ENCODE measurements at places on chromosomes 16 and 17.

DNA sequence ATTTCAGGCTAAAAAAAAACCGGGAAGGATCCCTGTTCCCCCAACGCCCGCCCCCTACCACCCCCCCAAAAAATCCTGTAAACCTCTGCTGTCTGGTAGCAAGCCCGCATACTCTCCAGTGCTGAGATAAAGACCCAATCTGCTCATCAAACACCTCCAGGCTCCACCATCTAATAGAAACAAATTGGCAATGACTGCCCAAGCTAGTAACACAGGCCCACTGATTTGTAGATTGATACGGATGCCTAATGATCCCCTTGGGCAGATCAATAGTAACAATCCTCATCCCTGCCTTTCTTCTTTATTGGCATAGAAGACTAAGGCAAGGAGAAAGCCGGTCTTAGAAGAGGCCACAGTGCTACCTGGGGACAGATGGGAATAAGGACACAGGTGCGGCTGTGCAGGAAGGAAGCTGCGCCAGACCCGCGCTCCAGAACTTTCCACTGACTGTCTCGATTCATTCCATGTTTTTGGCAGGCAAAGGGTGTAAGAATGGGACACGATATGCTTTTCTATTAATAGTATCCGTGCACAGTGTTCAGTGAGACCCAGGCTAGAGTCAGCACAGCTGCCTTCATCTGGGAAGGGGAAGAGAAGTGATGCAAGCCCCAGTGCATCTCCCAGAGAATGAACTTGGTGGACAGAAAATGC lies 407.6 kb upstream of the PSMD7 start:
- DNase-seq, result no peak

GRCh38 chr16:78871241-78871640 lies 729.3 kb downstream of the MAF start:
- DNase-seq, result no peak

GRCh38 chr16:28001184-28001583 lies 62.3 kb downstream of the GSG1L start:
- no peak for DNase-seq

DNA sequence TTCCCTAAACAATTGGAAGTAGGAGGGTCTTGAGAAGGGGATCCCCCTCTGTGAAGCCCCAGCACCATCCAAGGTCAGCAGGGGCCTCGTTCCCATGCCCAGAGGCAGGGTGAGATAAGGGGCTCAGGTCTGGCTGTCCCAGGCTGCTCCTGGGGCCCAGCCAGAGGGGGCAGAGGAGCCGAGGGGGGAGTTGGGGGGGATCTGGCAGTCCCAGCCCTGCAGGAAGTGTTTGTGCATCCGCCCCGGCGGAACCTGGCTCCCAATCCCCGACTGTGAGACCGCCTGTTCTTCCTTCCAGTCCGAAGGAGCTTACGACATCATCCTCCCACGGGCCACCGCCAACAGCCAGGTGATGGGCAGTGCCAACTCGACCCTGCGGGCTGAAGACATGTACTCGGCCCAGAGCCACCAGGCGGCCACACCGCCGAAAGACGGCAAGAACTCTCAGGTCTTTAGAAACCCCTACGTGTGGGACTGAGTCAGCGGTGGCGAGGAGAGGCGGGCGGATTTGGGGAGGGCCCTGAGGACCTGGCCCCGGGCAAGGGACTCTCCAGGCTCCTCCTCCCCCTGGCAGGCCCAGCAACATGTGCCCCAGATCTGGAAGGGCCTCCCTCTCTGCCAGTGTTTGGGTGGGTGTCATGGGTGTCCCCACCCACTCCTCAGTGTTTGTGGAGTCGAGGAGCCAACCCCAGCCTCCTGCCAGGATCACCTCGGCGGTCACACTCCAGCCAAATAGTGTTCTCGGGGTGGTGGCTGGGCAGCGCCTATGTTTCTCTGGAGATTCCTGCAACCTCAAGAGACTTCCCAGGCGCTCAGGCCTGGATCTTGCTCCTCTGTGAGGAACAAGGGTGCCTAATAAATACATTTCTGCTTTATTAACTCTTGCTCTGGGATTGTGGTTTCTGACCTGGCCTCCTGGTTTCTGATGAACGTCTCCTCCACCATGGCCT lies 14.9 kb downstream of the GPRC5C start:
- no peak for DNase-seq

All from activated T-helper 2 cell treated with anti-CD3 and anti-CD28 coated beads, Interferon-gamma antibody, Interleukin-2, Interleukin-4, amounts not matched to agents 10 μg/mL and 5 μg/mL and 100 μg/mL, durations not matched to agents 14 hours and 24 hours and 36 hours (primary cell).